Hypothalamus (tissue), 51 donors: ENCODE measurements at places on chromosomes 12 and 14.
A peak's percentile ranks its signal among the peaks of the same experiment; 100 is the strongest.

- DNase-seq = no peak
Measured at GRCh38 chr12:92426332-92426731, 276.5 kb upstream of the PLEKHG7 start.

GRCh38 chr12:4975574-4975973 is 65.9 kb downstream of the KCNA1 start:
- no peak for DNase-seq

GRCh38 chr12:52915637-52916036 is 10.8 kb upstream of the KRT8 start:
- no peak for DNase-seq

DNA sequence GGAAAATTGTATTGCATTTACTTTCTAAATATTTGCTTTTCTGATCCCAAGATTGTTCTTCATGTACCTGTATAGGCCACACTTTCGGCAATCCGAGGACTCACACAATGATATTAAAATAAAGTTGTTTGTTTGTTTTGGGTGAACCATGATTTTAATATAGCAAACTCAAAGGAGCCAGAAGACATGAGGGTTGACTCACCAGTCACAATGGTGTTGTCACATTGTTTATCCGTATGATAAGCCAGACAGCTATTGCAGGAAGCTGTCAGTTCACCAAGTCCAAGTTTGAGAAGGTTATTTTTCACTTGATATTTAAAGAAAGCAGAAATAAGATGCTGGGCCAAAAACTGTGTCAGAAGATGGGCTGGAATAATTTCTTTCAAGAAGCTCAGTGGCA is 67.1 kb upstream of the CPM start:
- no peak for DNase-seq

- no peak for DNase-seq
Measured at GRCh38 chr14:53619691-53620231, 336.9 kb downstream of the BMP4 start.

DNA sequence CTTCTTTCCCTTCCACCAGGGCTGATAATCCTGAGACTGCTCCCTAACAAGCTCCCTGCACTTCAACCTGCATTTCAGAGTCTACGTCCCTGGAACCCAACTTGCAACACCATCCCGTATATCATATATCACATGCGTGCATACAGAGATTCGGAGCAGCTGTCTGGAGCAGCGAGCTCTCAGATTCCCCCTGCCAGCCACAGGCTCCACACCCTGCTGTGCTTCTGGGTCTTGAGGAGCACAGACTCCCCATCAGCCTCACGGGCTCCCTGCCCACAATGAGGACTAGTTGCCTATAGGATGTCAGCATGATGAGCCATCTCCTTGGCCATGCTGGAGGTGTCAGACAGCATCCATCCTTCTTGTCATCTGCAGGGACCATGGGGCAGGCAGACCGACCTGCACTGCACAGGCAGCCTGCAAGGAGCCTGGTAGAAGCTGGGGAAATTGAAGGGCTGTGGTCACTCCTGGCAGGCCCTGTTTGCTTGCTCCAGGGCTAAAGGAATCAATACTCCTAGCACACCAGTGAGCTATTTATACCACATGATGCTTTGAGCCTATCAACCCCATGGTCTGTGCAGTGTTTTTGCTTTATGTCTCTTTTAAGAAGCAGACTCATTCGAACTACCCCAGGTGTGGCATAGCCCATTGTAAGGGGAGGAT is 19.6 kb upstream of the HDAC7 start:
- DNase-seq = no peak

- no peak for DNase-seq
Measured at GRCh38 chr14:55650992-55651391, 71.0 kb downstream of the KTN1 start.

DNA sequence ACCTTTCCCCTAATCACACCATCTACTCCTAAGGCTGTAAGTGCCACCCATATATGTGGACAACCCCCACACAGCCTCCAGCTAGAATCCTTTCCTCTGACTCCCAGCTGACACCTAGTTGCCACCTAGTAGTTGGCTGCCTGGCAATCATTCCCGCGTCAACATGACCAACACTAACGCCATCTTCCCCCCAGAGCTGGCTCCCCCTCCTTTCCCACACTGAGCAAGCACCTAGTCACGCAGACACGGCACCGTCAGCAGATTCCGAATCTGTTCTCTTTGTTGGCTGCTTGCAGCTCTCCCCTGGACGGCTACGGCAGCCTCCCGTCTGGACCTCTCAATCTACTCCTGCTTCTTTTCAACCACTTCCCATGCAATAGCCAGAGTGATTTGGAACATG is 27.7 kb downstream of the UBR7 start:
- no peak for DNase-seq

- DNase-seq = no peak
Measured at GRCh38 chr12:58416236-58416635, 474.9 kb downstream of the ATP23 start.

GRCh38 chr12:63802012-63802608 is 22.4 kb downstream of the RXYLT1 start:
- DNase-seq = no peak

GRCh38 chr14:64081174-64081746 is 212.9 kb downstream of the ESR2 start:
- DNase-seq = no peak

GRCh38 chr12:71134405-71134804 is 23.4 kb downstream of the TSPAN8 start:
- DNase-seq = no peak

DNA sequence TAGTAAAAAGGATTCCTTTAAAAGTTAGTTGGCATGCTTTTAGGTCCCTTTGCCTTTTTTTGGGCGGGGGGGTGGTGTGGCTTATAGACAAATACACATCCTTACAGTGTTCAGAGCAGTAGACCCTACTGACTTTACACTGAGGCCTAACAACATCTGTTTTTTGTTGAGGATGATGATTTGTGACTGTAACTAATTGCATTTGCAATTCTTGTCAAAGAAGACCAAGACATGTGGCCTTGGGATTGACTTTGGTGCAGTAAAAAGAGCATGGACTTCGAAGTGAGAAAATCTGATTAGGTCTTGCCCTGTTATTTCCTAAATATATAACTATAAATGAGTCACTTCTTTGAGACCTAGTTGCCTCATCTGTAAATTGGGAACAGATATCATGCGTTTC is 77.3 kb downstream of the TRHDE start:
- no peak for DNase-seq

- no peak for DNase-seq
Measured at GRCh38 chr12:51689983-51690382, 99.0 kb downstream of the SCN8A start.

DNA sequence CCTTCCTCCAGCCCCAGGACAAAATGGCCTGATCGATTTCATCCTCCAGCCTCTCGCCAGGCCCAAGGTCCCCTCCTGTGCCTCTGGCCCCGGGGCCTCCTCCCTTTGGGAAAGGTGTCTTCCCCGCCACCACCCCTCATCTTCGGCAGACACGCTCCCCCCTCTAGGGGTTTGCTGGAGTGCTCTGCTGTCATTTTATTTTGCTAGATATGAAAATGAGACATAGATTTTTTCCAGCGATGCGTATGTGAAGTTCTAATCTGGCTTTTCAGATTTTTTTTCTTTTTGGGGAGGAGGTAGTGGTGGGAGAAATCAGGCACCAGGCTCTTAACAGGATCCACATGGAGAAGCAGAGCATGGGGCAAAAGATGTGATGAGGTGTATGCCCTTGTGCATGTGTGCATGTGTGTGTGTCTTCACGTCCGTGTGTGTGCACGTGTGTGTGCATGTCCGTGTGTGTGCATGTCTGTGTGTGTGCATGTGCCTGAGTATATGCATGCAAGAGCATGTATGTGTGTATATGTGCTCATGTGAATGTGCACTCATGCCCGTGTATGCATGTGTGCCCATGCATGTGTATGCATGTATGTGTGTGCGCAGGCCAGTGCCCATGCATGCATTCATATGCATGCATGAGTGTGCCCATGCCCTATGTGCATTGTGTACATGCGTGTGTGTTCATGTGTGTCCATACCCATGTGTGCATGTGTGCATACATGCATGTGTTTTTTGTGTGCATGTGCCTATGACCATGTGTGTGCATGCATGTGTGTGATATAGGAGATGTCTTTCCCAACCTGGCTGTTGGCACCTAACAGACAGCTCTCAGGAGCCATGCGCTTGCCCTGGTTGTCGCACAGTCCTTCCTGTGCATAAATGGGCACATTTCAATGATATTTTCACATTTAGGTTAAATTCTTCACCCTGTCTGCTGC is 203.0 kb downstream of the RBM19 start:
- no peak for DNase-seq

DNA sequence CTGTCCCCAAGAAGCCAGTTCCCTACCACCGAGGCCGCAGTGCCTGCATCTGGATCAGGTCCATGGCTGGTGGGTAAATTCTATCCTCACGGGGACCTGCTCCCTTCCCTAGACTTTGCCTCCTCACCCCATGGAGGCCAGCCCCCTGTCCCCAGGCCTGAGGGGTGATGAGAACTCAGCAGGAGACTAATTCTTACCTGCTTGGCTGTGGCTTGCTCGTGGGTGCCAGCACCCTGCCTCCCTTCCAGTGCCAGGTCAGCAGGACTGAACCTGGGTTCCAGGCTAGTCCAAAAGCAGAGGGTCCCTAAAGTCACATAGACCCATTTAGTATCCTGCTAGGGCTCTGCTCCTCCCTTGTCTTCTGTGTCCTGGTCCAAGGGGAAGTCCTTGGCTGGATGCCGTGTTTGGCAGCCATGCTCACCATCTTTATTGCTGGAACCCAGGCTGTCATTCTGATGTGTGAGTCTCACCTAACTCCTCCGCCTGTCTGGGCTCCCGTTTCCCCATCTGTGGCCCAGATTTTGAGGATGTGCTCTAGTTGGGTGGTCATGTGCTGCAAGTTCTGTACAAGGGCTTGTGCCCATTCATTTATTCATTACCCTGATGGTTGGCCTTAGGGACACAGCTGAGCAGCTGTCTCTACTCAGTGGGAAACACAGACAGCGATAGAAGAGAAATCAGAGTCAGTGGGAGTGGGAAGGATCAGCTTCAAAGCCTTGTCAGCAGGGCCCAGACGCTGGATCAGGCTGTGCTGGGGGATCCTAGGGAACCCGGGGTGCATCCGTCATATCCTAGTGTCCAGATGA is 949 bp downstream of the PLBD2 start:
- peak; percentile 37 for DNase-seq

DNA sequence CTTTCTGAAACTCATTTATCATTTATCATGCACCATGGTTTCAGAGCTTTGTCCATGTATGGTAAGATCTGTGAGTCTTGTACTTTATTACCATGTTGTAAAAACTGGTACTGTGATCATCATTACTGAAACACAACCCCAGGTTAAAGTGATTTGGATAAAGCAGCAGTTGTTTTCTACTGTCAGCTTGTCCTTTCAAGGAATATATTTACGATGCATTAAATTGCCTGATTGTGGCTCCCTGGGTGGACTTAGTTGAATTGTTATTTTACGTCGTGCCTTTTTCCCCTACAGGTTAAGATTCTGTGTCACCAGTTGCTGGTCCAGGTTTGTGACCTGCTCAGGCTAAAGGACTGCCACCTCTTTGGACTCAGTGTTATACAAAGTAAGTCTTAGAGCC is 46.1 kb downstream of the FRMD6 start:
- DNase-seq = no peak

- no peak for DNase-seq
Measured at GRCh38 chr12:112261559-112261958, 120.7 kb downstream of the HECTD4 start.

GRCh38 chr14:22448905-22449599 is 140.0 kb downstream of the DAD1 start:
- DNase-seq = no peak
